ENCODE measurements at places on chromosomes 3 and 15. TPM values are rescaled to one million over a fixed set of nuclear protein-coding genes. Genes with fewer than 3 reads are reported as not detected.

- H3K4me1 ChIP-seq, result peaks cover 10% of the 10 kb centered on the region
- no peak for DNase-seq
- H3K4me3 ChIP-seq, result peak overlapping the region; percentile 4
These were observed 778.5 kb downstream of the NTRK3 start for GRCh38 chr15:87477737-87478686.

Gene GNAT1
- not detected for total RNA-seq

GRCh38 chr3:69999140-70000027 lies at the start of gene SAMMSON:
Gene SAMMSON (plus strand): TSS chr3:69999733.
- peak within 1 kb of the TSS; percentile 96 for H3K27ac ChIP-seq
- DNase-seq, result no peak

GRCh38 chr3:44045476-44046275 lies 196.0 kb upstream of the TOPAZ1 start:
- H3K4me1 ChIP-seq, result peaks cover 19% of the 10 kb centered on the region
- no peak overlapping the region for H3K27ac ChIP-seq
- no peak for DNase-seq
- no peaks in the 10 kb centered on the region for H3K36me3 ChIP-seq
- H3K4me3 ChIP-seq, result no peak overlapping the region

Gene GOLGA6L4
- total RNA-seq, result 2.1 TPM

Gene SPINT1
- total RNA-seq, result 1.3 TPM

Gene RSRC1
- 40.6 TPM for total RNA-seq
